ENCODE measurements at places on chromosomes 13 and 19. TPM values are rescaled to one million over a fixed set of nuclear protein-coding genes. Genes with fewer than 3 reads are reported as not detected.
A peak's percentile ranks its signal among the peaks of the same experiment; 100 is the strongest.

The FFAR3 gene
- total RNA-seq, result not detected

The PSG3 gene
- total RNA-seq, result not detected

The MAST1 gene
- total RNA-seq, result 3.4 TPM

The CEACAM18 gene
- not detected for total RNA-seq

The ZNF416 gene
- total RNA-seq, result 9.1 TPM

The VSTM1 gene
- total RNA-seq, result not detected

The SLC1A6 gene
- not detected for total RNA-seq

The SYCN gene
- total RNA-seq, result not detected

The PRR20D gene
- total RNA-seq, result not detected

The SIAH3 gene
- total RNA-seq, result not detected

GRCh38 chr19:33175886-33176669 is 18.1 kb upstream of the LRP3 start:
- peak; percentile 57 for DNase-seq

GRCh38 chr13:91017031-91017668 is 330.3 kb upstream of the MIR17HG start:
- peak; percentile 30 for DNase-seq

DNA sequence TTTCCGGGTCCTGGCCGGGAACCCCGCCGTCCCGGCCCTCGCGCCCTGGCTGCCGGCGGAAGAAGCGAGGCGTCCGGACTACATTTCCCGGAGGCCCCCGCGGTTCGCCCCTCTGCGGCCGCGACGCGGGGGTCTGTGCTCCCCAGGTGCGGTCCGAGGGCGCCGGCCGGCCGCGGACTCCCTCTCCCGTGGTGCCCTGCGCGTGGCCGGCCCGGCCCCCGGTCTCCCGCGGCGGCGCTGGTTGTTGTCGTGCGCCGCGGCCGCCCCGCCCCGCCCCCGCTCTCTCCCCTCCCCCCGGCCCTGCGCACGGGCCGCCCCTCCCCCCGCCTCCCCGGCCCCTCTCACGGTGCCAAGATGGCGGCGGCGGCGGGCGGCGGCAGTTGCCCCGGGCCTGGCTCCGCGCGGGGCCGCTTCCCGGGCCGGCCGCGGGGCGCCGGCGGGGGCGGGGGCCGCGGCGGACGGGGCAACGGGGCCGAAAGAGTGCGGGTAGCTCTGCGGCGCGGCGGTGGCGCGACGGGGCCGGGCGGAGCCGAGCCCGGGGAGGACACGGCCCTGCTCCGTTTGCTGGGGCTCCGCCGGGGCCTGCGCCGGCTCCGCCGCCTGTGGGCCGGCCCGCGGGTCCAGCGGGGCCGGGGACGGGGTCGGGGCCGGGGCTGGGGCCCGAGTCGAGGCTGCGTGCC is at the start of gene KMT2B:
Gene KMT2B (plus strand): TSS at position 339 of the 680 bp plus-strand sequence. CDS start 16 bp downstream, at position 355.
- peak; percentile 98 for DNase-seq

DNA sequence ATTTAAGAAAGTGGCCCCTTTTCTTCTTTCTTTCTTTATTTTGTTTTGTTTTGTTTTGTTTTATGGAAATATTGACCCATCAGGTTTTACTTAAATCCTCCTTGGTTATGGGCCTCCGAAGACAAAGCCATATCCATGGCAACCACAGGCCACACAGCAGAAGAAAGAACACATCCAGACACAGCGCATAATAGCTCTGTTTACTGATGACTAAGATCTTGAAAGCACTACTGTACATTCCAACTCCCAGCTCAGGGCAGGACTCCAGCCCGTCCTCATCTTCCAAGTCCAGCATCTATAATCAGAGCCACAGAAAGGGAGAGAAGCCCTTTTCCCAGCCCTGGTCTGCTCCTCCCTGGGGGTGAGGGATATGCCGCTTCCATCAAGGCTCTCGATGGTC is 84.3 kb downstream of the NUFIP1 start:
- peak; percentile 89 for DNase-seq

GRCh38 chr19:18969931-18970659 is 29.1 kb upstream of the HOMER3 start:
- peak; percentile 37 for DNase-seq

DNA sequence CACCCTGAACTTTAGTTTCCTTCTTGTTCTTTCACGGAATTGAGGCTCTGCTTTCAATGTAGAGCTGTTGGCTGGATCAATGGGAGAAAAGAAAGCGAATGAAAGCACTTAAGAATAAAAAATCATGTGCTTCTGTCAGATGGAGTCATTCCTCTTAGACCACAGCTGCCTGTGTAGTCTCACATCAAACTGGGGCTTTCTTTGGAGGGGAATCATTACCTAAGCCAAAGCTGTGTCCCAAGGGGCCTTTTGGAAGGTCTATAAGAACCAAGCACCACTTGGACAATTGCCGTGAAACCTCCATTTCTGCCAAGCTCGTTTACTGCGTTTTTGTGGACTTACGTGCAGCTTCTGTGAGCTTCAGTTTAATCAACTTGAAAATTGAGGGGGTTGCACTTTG is 44.2 kb upstream of the RNF113B start:
- no peak for DNase-seq

DNA sequence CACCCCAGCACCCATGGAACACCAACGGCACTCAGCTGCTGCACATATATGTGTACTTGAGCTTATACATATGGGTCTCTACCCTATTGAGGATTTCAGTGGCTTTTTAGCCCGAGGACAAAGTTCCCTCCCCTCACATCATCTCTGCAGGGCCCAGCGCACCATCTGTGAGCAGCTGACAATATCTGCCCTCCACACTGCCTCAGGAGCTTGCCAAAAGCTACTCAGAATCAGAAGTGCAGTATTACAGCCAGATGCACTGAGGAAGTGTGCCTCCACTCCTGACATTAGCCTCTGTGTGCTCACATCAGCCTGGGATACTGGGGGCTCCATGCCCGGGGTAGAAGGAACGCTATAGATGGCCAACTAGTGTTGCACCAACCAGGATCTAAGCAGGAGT is 903.9 kb downstream of the UQCRFS1 start:
- DNase-seq, result no peak

GRCh38 chr13:50421473-50422130 is 406.4 kb downstream of the KCNRG start:
- no peak for DNase-seq

GRCh38 chr13:74443631-74444030 is 309.4 kb upstream of the KLF12 start:
- peak; percentile 64 for DNase-seq

- no peak for DNase-seq
Observed at GRCh38 chr19:1355568-1356507, 27.9 kb upstream of the NDUFS7 start.

DNA sequence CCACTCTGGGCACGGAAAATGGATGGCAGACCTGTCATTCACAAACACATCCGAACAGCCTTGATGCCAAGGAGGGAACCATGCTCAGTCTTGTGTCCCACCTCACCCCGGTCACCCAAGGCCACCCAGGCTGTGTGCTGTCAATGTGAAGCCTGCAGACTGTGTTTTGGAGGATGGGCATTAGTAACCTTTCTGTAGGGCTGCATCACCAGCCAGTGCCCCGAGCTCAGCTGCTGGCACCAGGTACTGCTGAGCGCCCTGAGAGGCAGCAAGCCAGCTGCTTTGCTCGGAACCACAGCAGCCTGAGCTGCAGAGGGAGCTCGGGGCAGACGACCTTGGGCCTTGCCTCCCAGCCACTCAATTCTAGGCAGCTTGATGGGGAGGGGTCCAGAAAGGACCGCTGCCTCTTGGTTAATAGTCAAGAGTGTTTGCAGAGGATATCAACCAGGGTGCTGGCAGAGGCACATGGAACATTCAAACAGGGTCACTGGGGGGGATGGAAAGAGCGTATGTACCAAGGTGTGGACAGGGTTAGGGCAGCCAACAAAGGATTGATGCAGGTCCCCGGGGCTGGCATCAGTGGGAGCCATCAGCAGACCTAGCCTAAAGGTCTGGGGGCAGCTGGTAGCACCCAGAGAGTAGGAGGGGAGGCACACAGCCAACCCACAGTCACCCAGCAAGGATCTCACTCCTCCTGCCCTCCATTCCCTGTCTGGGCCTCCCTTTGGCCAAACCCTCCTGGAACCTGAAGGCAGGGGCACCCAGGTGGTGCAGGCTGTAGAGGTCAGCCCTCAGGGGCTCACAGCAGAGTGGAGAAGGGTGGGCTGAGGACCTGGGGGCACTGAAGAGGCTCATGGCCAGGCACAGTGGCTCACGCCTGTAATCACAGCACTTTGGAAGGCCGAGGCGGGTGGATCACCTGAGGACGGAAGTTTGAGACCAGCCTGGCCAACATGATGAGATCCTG is 8.1 kb downstream of the VSTM2B start:
- DNase-seq, result no peak

GRCh38 chr13:93724187-93724586 is 497.6 kb downstream of the GPC6 start:
- no peak for DNase-seq

DNA sequence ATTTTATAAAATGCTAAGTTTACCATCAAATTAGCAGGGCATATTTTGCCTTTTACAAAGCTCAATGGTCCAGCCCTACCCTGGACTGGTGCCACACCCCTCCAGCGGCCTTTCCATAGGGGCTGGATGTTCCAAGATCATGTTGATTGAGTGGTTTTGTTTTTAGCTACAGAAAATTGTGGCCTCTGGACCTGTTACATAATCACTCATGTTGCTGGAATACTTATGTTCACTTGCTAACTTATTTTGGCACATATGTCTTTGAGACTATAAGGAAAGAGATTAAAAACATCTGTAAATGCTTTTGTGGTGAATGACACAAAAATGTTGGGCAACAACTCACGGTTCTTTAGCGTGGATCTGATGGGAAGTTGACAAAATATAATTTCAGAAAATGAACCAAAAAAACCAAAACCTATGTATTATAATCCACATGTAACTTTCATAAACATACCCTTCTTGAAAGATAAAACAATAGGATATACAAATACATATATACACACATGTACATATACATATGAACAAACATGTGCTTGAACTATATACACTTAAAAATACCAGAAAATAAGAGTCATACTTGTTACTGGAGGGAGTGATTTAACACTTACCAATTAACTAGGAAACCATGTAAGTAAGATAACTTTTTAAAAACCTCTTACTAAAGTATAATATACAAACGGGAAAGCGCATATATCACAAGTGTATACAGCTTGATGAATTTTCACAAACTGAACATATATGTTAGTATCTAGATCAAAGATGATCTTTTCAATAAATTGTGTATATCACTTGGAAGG is 46.6 kb upstream of the SLC15A1 start:
- peak; percentile 42 for DNase-seq

DNA sequence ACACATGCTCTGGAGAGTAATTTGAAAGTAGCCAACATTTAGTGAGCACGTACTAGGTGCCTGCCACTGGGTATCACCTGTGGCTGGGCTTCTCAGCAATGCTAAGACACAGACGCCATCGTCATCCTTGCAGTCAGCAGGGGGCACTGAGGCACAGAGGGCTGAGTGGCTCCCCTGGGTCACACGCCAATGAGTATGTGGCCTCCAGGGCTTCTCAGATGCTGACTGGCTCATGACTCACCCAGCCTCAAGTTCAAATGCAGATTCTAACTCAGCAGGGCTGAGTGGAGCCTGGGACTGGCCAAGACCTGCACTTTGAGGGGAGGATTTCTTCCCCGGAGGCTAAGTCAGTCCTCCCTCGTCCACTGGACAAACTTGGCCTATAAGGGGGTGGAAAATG is 115.1 kb upstream of the CACNA1A start:
- peak; percentile 99 for DNase-seq

DNA sequence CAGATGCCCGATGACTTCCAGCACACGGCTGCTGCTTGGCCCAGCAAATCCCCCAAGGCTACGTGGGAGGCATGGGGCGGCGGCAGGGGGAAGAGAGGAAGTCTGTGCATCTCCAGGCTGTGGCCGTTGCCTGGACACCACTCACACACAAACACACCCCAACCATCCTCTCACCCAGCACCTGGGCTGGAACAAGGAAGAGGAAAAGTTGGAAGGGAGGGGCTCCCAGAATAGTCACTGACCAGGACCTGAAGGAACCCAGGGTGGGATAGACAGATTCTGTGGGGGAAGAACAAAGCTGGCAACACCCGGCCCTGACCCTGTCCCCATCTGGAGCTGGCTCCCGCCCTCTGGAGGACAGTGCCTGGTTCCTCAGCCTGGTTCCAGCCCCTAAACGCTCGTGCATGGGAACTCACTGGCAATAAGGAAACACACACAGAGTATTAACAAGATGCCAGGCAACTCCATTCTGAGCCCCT is 11.2 kb downstream of the PPP6R1 start:
- no peak for DNase-seq

DNA sequence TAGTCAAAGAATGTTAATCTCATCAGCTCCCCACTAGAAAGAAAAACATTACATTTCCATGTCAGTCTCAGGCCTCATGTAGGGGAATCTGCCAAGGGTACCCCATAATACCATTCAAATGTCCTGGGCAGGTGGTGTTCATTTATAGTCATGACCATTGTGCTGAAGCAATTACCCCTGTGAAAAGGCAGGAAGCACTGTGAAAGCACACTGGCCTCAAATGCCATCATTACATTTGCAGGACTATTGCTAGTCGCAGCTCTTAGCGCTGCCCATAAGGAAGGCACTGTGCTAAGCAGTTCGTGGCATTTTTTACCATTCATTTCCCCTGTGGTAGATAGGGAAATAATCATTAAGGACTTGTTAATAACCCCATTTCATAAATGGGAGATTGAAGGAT is 109.0 kb downstream of the LHFPL6 start:
- DNase-seq, result no peak

DNA sequence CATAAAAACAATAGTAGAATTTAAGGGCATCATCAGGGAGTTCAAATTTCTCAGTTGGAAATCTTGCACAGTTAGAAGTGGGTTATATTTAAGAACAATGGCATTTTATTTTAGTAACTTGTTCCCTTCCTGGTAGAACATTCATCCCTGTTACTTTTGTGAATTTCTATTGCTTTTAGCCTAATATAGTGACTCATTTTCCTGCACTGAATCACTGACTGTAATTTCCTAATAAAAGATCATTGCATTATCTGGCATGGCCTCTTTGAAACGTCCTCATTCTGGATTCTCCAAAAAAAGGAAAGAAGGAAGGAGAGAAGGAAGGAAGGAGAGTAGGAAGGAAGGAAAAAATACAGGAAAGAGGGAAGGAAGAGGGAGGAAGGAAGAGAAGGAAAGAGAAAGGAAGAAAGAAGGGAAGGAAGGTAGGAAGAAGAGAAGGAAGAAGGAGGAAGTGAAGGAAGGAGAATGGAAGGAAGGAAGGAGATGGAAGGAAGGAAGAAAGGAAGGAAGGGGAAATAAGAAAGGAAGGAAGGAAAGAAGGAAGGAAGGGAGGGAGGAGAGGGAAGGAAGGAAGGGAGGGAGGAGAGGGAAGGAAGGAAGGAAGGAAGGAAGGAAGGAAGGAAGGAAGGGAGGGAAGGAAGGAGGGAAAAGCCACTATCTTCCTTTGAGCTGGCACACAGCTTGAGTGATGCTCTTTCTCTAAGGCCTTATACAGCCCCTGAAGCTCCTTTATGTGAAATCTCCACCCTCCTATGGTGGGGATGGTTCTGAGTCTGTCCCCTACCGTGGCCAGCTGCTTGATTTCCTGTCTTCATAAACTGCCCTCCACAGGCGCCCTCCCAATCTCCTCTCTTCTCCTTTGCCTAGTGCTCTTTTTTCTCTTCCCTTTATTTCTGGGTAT is 29.8 kb upstream of the TM9SF2 start:
- DNase-seq, result no peak

GRCh38 chr19:49869009-49869483 is 1.7 kb upstream of the PNKP start:
- no peak for DNase-seq

- no peak for DNase-seq
Observed at GRCh38 chr19:43570174-43570791, 5.0 kb downstream of the XRCC1 start.

All from MG63 (cell line).